ENCODE measurements at places on chromosomes 16 and 17. TPM values are rescaled to one million over a fixed set of nuclear protein-coding genes. Genes with fewer than 3 reads are reported as not detected.
A peak's percentile ranks its signal among the peaks of the same experiment; 100 is the strongest.

Gene KRTAP1-1
- not detected for total RNA-seq

Gene OTOP2
- not detected for total RNA-seq

Gene SLC16A6
- 5.6 TPM for total RNA-seq

Gene CD300E
- total RNA-seq, result 1.7 TPM

Gene MFSD6L
- total RNA-seq, result 0.54 TPM

Gene CCL3
- 10.7 TPM for total RNA-seq

Gene TMIGD1
- total RNA-seq, result not detected

Gene GAS2L2
- total RNA-seq, result not detected

Gene RABEP2
- 82.5 TPM for total RNA-seq

DNA sequence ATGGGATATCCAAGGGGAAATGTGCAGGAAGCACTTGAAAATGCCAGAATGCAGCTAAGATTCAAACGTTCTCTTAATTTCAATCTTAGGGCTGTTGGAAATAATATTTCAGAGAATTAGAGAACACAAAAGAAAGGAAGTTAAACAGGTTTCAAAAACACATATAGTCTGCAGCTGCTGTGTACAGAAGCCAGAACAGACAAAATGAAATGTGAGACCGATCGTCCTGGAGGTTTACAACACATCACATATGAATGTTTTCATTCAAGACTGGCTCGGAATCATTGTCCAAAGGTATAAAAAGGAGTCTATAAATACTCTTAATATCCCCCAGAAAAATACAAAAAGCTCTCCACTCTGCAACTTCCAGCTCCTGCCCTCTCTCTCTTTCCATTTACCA is 14.3 kb downstream of the CYTH1 start:
- no peak overlapping the region for H3K4me3 ChIP-seq
- no peaks in the 10 kb centered on the region for H3K36me3 ChIP-seq
- H3K27ac ChIP-seq, result no peak overlapping the region
- no peaks in the 10 kb centered on the region for H3K27me3 ChIP-seq
- DNase-seq, result no peak

DNA sequence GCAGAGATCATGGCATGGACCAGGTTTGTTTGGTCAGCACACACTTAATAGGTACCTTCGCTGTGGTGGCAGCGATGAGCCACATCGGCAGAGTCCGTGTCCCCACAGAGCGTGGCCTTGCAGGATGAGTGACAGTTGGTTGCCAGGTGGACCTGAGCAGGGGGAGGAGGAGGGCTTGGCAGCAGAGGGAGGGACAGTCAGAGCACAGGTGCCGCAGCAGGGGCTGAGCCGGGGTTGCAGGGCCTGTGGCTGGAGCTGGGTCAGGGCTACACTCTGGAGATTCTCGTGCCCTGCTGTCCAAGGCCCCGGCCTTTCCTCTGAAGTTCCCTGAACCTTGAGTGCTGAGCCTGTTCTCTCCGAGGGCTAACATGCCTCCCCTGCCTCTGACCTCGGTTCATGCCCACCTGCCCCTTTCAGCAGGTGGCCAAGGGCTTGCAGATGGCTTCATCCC is 24.8 kb downstream of the POLR3E start:
- H3K36me3 ChIP-seq, result peaks cover 100% of the 10 kb centered on the region
- H3K4me1 ChIP-seq, result peaks cover 6% of the 10 kb centered on the region
- no peak overlapping the region for H3K4me3 ChIP-seq
- H3K27me3 ChIP-seq, result no peaks in the 10 kb centered on the region
- no peak for DNase-seq

GRCh38 chr16:56226845-56227525 is 35.7 kb downstream of the GNAO1 start:
- H3K27ac ChIP-seq, result no peak overlapping the region
- H3K4me3 ChIP-seq, result no peak overlapping the region
- no peaks in the 10 kb centered on the region for H3K27me3 ChIP-seq
- no peak for DNase-seq
- no peaks in the 10 kb centered on the region for H3K4me1 ChIP-seq

- H3K27ac ChIP-seq, result no peak overlapping the region
- no peaks in the 10 kb centered on the region for H3K36me3 ChIP-seq
- no peaks in the 10 kb centered on the region for H3K4me1 ChIP-seq
- H3K27me3 ChIP-seq, result no peaks in the 10 kb centered on the region
Measured at GRCh38 chr17:79539944-79540705, 70.7 kb downstream of the RBFOX3 start.

DNA sequence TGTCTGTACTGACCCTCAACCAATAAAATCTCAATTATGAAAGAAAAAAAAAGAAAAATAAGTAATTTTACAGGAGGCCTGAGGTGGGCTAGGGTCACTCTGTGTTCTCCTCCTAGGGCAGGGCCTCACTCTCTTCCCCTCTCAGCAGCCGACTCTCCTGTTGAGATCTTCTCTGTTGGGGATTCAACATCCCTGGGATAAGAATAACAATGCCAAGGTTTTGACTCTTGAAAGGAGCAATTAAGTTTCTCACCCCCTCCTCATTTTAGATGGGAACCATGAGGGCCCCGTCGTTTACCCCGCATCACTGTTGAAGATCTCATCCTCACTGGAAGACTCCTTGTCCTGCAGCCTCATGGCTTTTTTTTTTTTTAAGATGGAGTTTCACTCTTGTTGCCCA is 21.5 kb upstream of the BRCA1 start:
- no peaks in the 10 kb centered on the region for H3K4me1 ChIP-seq
- H3K27me3 ChIP-seq, result no peaks in the 10 kb centered on the region
- no peak overlapping the region for H3K4me3 ChIP-seq

DNA sequence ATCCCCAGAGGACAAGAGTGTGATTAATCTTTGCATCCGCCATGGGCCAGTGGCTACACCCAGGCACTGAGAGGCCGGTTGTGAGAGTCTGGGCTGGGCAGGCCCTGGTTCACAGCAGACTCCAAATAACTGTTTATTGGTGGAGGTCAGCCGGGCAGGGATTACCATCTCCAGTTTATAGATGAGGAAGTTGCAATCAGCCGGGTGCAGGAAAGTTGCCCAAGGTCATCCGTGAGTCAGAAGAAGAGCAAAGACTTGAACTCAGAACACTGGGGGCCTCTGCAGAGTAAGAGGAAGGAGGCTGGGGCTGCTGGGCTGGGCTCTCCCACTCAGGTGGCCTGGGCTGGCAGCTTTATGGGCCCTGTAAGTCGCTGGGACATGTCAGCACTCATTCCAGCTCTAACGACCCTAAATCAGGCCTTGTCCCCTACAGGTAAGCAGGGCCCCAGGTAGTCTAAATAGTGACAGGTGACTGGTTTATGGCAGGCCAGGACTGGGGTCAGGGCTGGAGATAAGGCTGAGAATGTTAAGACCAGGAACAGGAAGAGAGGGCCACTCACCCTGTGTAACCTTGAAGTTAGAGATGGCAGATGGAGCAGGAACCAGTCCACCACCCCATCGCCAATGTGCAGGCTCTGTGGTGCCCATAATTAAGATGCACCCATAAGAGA is 2.1 kb upstream of the CA4 start:
- H3K4me1 ChIP-seq, result peaks cover 54% of the 10 kb centered on the region
- peak; percentile 82 for DNase-seq
- H3K27me3 ChIP-seq, result peaks cover 51% of the 10 kb centered on the region
- peak overlapping the region; percentile 92 for H3K27ac ChIP-seq
- no peaks in the 10 kb centered on the region for H3K36me3 ChIP-seq
- no peak overlapping the region for H3K4me3 ChIP-seq

DNA sequence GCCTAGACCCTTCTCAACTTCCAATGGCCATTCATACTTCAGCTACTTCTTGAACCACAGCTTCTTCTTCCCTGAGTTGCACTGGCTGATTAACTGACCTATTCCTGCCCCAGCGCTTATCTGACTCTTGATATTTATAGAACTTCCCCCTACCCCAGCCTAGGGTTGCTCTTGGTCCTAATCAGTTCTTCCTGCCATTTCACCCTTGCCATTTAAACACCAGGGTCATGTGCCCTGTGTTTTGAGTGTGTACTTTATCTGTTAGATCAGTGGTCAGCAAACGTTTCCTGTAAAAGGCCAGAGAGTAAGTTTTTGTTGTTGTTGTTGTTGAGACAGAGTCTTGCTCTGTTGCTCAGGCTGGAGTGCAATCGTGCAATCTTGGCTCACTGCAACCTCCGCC is 82.4 kb upstream of the COX10 start:
- no peaks in the 10 kb centered on the region for H3K4me1 ChIP-seq
- H3K27me3 ChIP-seq, result no peaks in the 10 kb centered on the region
- no peak overlapping the region for H3K27ac ChIP-seq

DNA sequence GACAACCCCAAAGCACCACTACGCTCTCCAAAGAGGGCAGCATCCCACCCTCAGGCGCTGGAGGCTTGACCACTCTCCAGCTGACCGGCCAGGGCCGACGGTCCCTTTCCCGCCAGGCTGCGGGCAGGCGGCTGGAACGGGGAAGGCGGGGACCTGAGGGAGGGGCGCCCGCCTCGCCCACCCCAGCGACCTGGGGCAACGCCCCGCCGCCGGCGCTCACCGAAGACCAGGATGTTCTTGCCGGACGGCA is 431 bp downstream of the DYNC1LI2 start:
- no peak for DNase-seq
- H3K36me3 ChIP-seq, result peaks cover 28% of the 10 kb centered on the region
- H3K27ac ChIP-seq, result peak overlapping the region; percentile 92
- H3K4me3 ChIP-seq, result peak overlapping the region; percentile 98
- peaks cover 49% of the 10 kb centered on the region for H3K4me1 ChIP-seq
- no peaks in the 10 kb centered on the region for H3K27me3 ChIP-seq

DNA sequence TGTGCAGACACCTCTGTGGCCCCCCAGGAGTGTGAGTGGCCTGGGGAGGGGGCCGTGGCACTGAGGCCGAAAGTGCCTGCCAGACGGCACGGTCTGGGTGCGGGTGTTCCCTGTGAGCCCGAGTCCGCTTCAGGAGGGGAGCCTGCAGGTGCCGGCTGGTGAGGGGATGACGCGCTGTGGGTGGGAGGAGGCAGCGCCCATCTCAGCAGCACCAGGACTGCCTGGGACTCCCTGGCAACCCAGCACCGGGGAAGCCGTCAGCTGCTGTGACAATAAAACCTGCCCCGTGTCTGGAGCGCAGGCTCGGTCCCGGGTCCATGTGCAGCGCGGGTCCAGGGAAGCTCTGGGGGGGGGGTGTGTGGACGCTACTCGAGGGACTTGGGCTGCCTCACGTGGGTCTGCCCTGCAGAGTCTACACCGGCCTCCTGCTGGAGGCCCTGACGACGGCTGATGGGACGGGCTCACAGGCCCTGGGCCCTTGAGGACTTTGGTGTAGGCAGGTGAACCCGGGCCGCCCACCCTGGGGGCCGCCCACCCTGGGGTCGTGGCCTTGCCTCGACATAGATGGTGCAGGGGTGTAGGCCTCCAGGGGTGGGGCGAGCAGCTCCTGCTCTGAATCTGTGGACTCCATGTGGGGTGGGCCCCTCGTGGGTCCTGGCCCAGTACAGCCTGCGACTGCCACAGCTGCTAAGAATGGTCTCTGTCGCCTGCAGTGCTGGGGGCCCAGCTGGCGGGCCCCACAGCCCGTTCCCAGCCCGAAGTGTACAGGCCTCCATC is 5.9 kb upstream of the RAB40C start:
- H3K4me3 ChIP-seq, result no peak overlapping the region
- H3K4me1 ChIP-seq, result peaks cover 24% of the 10 kb centered on the region
- H3K27me3 ChIP-seq, result no peaks in the 10 kb centered on the region
- H3K36me3 ChIP-seq, result no peaks in the 10 kb centered on the region
- H3K27ac ChIP-seq, result no peak overlapping the region

- no peaks in the 10 kb centered on the region for H3K27me3 ChIP-seq
- no peak overlapping the region for H3K27ac ChIP-seq
- DNase-seq, result no peak
- no peak overlapping the region for H3K4me3 ChIP-seq
Measured at GRCh38 chr17:60610473-60610872, 10.5 kb downstream of the PPM1D start.

DNA sequence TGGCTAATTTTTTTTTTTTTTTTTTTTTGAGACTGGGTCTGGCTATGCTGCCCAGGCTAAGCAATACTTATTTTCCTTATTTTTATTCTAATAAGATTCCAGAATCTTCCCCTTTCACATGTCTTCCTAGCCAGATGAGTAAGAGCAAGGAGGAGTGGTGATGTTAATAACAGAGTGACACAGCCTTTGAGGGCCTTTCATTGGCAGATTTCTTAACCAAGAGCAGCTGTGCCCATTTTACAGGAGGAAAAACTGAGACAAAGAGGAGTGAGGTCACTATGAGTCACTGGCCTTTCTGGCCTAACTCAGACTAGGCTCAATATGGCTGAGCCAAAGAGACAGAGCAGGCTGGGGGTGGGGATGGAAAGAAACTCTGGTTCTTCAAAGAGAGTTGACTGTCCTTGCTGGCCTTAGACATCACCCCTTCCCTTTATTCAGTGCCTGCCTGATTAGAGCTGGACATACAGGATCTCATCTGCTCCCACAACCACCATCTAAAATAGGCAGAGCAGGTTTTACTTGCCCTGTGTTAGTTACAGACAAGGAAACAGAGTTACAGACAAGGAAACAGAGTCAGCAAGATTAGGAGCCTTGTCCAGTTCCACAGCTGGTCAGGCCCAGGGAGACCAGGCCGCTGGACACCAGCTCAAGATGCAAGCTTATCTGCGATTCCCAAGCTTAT is 50.0 kb upstream of the TOB1 start:
- no peak for DNase-seq
- H3K36me3 ChIP-seq, result no peaks in the 10 kb centered on the region
- no peaks in the 10 kb centered on the region for H3K27me3 ChIP-seq
- H3K4me3 ChIP-seq, result no peak overlapping the region

- H3K27ac ChIP-seq, result no peak overlapping the region
- H3K4me1 ChIP-seq, result no peaks in the 10 kb centered on the region
- DNase-seq, result no peak
- H3K36me3 ChIP-seq, result no peaks in the 10 kb centered on the region
- H3K4me3 ChIP-seq, result no peak overlapping the region
Measured at GRCh38 chr16:51022955-51023354, 128.1 kb downstream of the SALL1 start.

DNA sequence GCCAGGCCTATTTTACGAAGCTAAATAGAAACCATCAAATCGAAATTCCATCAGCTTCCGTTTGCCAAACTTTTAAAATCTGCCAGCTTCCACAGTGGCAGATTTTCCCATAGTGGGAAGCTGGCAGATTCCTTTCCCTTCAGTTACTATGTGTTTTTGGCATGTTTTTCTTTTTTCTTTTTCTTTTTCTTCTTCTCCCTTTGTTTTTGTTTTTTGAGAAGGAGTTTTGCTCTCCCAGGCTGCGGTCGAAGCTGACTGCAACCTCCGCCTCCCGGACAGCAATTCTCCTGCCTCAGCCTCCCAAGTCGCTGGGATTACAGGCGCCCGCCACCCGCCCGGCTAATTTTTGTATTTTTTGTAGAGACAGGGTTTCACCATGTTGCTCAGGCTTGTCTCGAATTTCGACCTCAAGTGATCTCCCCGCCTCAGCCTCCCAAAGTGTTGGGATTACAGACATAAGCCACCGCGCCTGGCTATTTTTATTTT is 684 bp upstream of the CWC25 start:
- H3K36me3 ChIP-seq, result peaks cover 10% of the 10 kb centered on the region
- H3K27me3 ChIP-seq, result no peaks in the 10 kb centered on the region
- H3K27ac ChIP-seq, result peak overlapping the region; percentile 99
- H3K4me1 ChIP-seq, result peaks cover 37% of the 10 kb centered on the region
- DNase-seq, result no peak

- no peak overlapping the region for H3K4me3 ChIP-seq
- no peak overlapping the region for H3K27ac ChIP-seq
- no peak for DNase-seq
Measured at GRCh38 chr17:66255112-66255511, 25.9 kb upstream of the APOH start.
